ENCODE measurements at places on chromosomes 6 and 20.

DNA sequence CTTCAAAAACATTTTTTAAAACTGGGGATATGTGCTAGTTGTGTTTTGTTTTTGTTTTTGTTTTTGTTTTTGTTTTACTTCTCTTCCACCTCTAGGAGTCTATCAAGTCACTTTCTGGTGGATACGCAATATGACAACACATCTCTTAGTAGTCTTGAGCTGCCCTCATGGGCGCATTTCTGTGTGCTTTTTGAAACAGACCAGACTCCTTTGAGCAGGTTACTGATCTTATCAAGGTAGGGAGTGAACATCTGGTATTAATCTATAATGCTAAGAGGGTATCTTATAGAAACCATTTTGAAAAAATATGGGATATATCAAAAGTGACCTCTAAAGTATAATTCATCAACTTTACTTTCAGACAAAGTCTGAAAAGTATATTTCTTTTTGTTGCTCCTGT, 56.2 kb downstream of the PKIB start:
- no peak for DNase-seq

DNA sequence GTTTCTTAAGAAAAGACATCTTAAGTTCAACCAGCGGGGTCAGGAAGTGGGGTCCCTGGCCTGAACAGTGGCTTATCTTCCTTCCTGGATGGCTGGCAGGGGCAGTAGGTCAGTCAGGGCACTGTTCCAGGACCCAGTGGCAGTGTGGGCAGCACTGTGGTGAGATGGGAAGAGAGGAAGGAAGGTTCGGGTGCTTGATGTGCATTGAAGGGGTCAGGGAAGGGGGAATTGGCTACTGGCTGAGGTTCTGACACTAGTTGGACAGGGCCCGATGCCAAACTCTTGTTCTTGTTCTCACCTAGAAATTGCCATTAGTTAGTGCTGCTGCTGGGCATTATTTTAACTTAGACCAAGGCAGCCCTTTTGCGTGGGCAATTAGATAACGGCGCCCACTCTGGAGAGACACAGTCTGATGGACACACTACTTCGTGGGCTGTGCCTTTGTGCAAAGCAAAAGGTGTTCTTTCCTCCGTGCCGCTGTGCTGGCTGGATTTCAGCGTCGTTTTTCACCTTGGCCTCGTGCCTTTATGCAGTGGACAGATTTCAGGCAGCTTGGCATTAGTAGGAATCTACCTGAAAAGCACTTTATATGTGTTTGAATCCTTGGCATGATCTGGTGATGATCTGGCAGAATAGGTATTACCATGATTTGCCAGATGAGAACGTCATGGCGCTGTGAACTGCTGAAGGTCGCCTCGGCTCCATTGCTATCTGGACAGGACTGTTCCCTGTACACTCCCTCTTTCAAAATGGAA, 30.3 kb downstream of the UTRN start:
- DNase-seq, result no peak

GRCh38 chr6:162887981-162888689, 160.4 kb downstream of the PACRG start:
- DNase-seq, result no peak

DNA sequence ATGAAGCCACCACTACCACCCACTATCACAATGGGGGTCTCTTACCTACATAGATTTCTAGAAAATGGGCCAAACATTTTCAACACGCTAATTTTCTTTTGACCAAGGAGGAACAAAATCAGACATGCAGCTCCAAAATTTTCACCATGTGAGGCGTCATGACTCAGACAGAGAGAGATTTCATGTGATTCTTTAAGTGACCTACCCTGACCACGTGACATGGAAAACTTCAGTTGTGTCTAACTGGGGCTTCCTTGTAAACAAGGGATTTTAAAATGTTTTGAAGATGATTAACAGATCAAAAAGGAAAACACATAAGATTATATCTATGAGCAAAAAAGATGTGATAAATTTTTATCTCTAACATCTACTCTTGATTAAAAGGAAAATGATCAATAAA, 199.2 kb downstream of the TBXT start:
- DNase-seq, result no peak

GRCh38 chr6:51929934-51930574, 157.4 kb downstream of the PKHD1 start:
- no peak for DNase-seq

- DNase-seq, result no peak
These were observed 141.2 kb downstream of the DTNBP1 start for GRCh38 chr6:15521582-15521981.

GRCh38 chr6:42366999-42367352, 84.8 kb downstream of the TRERF1 start:
- DNase-seq, result no peak

DNA sequence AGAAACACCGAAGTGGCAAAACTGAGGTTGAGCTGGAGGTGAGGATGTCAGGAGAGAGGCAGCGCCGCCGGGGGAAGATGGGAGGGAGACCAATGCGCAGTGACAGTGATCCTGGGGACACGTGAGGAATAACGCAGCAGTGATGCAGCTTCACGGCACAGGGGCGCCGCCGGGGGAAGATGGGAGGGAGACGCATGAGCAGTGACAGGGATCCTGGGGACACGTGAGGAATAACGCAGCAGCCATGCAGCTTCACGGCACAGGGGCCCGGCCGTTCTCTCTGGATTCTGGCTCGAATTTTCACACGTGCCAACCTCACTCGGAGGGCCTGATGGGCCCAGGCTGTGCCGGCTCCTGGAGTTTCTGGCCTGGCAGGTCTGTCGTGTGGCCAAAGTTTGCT, 94.7 kb downstream of the SMOC2 start:
- no peak for DNase-seq

DNA sequence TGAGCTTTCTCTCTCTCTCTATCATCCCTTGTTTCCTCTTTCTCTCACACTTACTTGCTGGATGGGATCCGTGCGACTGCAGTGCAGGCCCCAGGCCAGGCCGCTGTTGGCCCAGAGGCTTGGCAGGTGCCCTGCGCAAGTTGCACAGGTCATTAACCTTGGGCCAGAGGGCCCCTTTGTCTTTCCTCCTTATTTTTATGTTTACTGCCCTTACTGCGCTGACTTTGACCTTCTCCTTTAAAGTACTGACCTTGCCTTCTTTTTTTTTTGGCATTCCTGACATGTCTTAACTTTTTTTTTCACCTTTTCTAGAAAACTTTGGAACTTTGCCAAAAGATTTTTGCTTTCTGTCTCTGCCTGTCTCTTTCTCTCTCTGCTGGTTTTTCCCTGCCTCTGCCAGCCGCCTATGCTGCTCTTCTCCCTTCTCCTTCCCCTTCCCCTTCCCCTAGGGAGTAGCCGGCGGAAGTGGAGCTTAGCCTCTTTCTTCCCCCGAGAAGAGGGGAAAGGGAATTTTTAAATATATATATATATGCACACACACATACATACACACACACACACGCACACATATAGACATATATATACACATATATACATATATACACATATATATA, 59.6 kb upstream of the CDH4 start:
- no peak for DNase-seq

GRCh38 chr6:116041934-116042333, 18.8 kb downstream of the FRK start:
- DNase-seq, result no peak

GRCh38 chr20:38346247-38346651, at the start of gene LBP:
LBP (plus strand) TSS chr20:38346482; CDS start chr20:38346517, 35 bp downstream.
- no peak for DNase-seq

- no peak for DNase-seq
These were observed 444.4 kb downstream of the UTRN start for GRCh38 chr6:144729502-144729901.

- DNase-seq, result no peak
These were observed 56.4 kb upstream of the MTRF1L start for GRCh38 chr6:153058909-153059308.
